T-helper 22 cell (primary cell): ENCODE measurements at places on chromosomes 5 and 9.

DNA sequence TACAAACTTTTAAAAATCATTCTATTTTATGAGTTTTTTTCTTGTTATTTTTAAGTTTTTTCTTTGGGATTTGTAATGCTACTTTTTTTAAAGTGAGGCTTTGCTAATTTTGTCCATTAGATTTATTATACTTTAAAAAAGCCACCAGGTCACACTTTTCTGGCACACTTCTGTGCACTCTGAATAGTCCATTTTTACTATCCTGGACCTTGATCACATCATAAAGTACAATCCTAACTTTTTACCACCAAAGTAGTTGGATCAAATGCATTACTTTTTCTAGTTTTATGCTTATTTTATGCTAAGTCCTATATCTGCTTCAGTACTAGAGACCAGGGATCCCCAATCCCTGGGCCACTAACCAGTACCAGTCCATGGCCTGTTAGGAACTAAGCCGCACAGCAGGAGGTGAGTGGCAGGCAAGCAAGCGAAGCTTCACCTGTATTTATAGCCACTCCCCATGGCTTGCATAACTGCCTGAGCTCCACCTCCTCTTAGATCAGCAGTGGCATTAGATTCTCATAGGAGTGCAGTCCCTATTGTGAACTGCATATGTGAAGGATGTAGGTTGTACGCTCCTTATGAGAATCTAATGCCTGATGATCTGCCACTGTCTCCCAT, 16.0 kb downstream of the FRRS1L start:
- no peak for DNase-seq

DNA sequence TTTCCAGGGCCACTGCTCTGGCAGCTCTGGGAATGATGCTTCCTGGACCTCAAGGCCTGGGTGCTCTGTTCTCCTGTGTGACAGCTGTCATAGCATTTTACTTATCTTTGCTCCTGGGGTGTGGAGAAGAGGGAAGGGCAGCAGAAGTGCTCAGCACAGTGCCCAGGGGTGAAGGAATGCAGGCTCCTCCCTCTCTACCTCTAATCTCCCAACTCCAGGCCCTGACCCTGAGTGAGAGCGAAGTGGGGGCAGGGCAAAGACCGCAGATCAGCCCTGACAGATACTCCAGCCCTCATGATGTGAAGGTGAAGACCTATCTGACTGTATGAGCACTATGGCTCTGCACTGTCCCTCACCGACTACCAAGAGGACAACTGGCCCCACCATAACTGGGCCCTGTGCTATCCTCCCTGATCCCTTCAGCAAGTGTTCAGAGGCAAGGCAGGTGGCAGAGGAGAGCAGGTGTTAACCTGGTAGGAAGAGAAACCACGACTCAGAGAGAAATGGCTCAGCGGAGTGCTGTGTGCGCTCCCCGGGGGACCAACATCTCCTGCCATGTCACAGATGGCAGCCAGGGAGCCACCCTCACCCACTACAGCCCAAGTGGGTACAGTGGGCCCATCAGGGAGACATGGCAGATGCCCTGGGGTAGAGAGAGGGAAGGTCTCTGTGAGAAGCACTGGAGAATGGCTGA, 16.8 kb downstream of the ACSL6 start:
- DNase-seq = no peak

- DNase-seq = no peak
These were observed 266.8 kb downstream of the CRB2 start for GRCh38 chr9:123622711-123623241.

GRCh38 chr5:179123109-179123426, 62.9 kb downstream of the ZNF354C start:
- DNase-seq = no peak

GRCh38 chr9:92770360-92770995, 5.8 kb upstream of the BICD2 start:
- no peak for DNase-seq

DNA sequence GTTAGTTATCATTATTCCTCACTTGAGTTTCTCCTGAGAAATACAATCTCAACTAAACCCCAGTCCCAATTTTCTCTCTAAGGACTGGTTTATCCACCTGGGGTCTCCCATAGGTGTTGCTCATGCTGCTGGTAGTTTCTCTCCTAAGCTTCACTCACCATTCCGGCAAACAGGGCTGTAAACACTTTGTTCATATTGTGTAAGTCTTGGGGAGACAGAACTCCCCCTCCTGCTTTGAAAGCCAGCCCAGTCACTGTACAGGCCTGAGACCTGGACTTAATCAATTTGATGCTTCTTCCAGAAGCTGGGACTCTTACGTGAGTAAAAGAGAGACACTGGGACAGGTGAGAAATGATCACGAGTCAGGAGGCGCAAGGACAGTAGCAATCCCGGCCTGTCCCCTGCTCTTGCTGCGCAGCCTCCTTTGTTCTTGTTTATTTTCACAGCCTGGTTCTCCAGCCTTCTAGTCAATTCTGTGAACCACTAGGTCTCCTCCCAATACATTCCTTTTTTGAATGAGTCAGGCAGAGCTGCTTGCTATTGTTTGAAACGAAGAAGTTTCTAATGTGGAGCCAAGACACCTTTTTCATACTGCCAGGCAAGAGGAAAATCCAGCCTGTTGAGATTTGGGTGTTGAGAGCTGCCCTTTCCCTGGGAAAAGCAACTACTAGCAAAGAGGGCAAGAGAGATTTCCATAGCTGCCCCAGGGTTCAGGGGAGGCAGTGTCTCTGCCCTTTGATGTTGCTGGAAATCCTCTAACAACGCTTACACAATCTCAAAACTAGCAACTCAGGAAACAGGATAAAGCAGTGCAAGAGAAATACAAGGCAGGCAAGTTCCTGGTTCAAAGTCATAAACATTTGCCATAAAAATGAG, 9.2 kb upstream of the SHROOM1 start:
- DNase-seq = no peak

DNA sequence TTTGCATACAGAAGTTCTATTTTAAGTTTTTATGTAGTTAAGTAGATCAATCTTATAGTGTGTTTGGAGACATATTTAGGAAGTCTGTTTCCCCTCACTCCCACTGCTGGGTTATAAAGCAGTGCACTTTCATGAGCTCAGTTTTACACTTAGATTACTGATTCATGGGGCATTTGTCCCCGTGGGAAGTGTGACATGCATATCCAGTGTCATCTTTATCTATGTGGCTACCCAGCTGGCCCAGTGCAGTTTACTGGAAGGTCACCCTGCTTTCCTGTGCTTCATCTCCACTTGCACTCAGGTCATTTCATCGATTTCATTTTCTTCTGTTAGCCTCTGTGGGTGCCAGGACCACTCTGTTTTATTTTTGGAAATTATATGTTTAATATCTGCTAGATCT, 49.1 kb downstream of the ADCY2 start:
- DNase-seq = no peak

DNA sequence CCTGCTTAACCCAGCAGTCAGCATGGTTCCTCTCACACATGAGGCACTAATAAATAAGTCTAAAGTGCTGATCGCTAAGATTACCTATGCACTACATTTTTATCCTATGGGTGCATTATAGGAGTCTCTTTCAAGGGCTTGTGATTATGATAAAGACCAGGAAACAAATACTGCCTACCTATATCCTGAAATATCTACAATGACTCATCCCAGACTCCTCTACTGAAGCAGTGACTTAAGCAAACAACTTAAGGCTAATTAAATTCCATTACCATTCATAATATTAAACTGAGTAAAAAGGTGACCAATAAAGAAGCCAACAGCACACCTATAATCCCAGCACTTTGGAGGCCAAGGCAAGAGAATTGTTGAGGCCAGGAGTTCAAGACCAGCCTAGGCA, 338.4 kb downstream of the DNAH5 start:
- DNase-seq = no peak

DNA sequence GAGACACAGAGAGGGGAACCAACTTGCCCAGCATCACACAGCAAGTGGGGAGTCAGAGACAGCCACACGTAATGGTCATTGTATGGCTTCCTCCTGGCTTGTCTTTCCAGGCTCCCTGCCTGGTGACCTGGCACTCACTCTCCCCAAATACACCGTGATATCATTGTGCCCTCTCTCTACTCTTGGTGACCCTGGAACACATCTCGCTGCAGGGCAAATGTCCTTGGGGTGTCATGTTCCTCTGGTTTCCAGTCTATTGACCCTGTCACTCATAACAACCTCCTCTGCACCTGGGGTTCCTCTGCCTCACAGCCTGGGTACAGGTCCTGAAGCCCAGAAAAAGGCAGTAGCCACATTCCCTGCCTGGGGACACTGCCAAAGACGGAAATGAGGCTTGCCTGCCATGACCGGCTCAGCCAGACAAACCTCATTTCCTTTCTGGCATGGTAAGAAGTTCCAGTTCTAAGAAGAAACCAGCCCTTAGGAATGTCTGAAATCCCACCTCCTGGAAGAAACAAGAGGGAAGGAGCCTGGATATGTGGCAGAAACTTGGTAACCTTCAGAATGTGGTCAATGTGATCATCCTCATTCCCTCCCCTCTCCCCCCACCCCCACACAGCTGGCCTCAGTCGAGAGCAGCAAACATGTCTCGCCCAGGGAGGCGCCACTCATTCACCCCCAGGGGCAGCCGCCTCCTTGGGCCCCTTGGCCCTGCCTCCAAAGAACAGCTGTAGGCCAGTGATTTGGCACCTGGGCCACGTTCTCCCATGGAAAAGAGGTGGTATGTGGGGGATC, 30.6 kb upstream of the SMU1 start:
- DNase-seq = no peak

- DNase-seq = no peak
These were observed 315.0 kb downstream of the FER start for GRCh38 chr5:109062664-109063063.

DNA sequence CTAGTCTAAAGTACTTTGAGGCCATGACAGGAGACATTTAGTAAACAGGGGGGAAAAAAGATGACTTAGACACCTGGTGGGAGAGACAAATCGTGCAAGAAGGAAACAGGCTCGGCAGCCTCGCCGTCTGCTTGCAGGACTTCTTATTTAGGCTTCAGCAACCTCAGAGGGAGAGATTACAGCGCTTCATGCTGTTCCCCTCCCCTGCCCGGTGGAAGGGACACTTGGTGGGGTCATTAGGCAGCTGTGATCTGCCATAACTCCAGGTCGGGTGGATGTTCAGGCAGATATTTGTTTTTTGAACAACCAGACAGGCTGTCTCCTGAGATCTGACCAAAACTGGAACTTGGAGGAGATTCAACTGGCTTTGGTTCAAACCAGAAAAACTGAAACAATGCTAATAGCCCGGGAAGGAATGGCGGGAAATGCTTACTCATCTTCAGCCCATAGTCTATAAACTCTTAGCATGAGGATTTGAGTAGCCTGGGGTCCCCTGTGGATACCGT, 38.1 kb upstream of the CD180 start:
- no peak for DNase-seq

- no peak for DNase-seq
These were observed 92.1 kb upstream of the FBN2 start for GRCh38 chr5:128630121-128630520.

DNA sequence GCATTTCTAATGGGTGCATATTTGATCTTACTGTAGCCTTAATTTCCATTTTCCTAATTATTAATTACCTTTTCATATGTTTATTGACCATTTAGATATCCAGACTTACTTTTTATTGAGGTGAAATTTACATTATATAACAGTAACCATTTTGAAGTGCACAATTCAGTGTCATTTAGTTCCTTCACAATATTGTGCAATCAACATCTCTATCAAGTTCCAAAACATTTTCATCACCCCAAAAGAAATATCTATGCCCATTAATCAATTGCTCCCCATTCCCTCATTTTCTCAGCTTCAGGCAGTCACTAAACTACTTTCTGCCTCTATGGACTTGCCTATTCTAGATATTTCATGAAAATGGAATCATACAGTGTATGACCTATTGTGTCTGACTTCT, 5.9 kb downstream of the COL15A1 start:
- DNase-seq = no peak

- no peak for DNase-seq
These were observed 6.3 kb downstream of the CRHBP start for GRCh38 chr5:76958991-76959767.

DNA sequence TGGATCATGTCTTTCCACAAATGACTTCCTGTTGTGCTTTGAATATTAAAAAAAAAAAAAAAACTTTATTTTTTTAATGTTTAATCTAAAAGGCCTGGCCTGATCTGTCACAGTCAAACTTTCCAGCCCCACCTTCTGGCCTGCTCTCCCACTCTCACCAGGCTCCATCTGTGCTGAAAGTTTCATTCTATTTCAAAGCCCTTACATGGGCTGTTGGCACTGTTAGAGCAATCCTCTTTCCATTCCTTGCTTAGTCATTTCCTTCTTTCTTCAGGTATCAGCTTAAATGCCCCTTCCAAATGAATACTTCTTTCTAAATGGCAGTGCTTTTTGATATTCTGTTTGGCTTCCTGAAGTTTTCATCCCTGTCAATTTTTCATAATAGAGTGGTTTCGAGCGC, 1104.8 kb upstream of the C9orf72 start:
- no peak for DNase-seq

DNA sequence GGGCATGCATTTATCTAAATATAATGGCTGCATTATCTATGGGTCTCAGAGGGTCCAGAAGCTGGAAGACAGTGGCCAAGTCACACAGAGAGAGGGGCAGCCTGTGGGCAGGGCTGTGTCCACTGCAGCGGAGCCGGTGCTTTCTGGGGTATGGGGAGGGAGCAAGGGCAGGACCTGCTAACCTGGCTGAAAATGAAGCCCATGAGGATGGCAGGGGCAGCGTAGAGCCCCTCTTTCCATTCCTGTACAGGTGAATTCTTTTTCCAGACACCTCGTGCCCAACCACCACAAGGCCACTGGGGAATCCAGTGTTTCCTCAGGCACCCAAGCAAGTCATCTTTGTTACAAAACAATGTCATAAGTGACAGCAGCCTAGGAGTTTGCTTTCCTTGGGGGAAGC, 305.9 kb upstream of the IRX4 start:
- no peak for DNase-seq

- DNase-seq = no peak
These were observed 203.8 kb downstream of the SNCAIP start for GRCh38 chr5:122515709-122516431.

- no peak for DNase-seq
These were observed 14.3 kb downstream of the JADE2 start for GRCh38 chr5:134539732-134540131.

DNA sequence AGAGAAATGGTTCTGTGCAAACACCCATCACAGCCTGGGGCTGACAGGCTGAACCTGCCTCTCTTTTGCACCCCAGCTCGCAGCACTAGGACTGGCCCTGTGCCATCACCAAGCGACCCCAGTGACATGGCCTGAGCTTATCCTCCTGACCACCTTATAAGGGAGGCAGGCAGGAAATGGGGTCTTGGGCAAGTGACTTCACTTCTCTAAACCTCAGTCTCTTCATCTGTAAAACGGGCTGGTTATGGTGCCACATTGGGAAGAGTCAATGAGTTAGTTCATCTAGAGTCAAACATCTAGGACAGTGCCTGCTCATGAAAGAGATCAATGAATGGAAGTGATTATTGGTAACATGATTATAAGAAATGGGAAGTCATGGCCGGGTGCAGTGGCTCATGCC, 6.2 kb downstream of the SNCB start:
- no peak for DNase-seq

- no peak for DNase-seq
These were observed 15.6 kb upstream of the CLK4 start for GRCh38 chr5:178642351-178642909.

GRCh38 chr5:59591162-59591561, 302.4 kb downstream of the PDE4D start:
- DNase-seq = no peak

GRCh38 chr9:114027863-114028465, 50.1 kb downstream of the AMBP start:
- no peak for DNase-seq

- no peak for DNase-seq
These were observed 295.5 kb upstream of the MSX2 start for GRCh38 chr5:174428895-174429294.

- no peak for DNase-seq
These were observed 45.4 kb downstream of the ALDH1A1 start for GRCh38 chr9:72907421-72907820.
